Endothelial cell of umbilical vein (primary cell): ENCODE measurements at places on chromosomes 16 and 17. TPM values are rescaled to one million over a fixed set of nuclear protein-coding genes. Genes with fewer than 3 reads are reported as not detected.

GRCh38 chr16:17160920-17161431 lies 309.8 kb downstream of the XYLT1 start:
- no peak for DNase-seq

- no peak for DNase-seq
Observed at GRCh38 chr17:75704963-75705875, 16.0 kb upstream of the ITGB4 start.

GRCh38 chr16:24950275-24950674 lies 64.9 kb downstream of the ARHGAP17 start:
- no peak for DNase-seq

GRCh38 chr17:28716740-28717577 lies 709 bp downstream of the RAB34 start:
- peak; percentile 30 for DNase-seq

GRCh38 chr17:76353599-76354316 lies at the start of gene PRPSAP1:
PRPSAP1 (minus strand) TSS chr17:76353916; CDS start chr17:76353703, 213 bp downstream.
- peak; percentile 94 for DNase-seq

GRCh38 chr17:63881935-63882601 lies at the start of gene GH2:
GH2 (minus strand) TSS chr17:63881944; CDS start chr17:63881801, 143 bp downstream.
- peak; percentile 39 for DNase-seq

DNA sequence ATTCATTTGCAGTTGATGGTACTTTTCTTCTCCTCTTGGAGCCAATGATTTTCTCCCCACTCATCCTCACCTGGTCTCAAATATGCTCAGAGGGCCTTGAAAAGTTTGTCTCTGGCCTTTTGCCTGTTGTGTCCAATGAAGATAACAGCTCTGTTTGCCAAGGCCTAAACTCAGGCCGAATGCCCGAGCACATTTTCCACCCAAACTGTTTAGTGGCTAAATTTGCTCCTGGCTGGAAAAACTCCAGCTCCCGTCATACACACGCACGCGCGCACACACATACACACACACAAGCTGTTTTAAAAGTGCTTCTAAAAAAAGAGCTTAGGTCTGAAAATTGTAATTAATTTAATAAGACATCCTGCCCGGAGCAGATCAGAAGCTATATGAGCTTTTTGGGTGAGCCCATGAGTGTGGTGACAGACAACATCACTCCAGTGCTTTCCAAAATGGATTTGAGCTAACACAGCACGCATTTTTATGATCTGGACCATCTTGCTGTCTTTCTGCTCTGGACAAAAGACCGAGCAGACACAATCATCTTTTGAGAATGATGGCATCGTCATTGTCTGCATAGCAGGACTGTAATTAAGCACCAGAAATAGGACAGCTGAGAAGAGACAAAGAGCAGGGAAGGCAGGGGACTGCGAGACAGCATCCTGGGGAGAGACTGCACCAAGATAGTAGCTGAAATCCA lies 48.9 kb downstream of the IRX6 start:
- DNase-seq: no peak

- DNase-seq: peak; percentile 45
Observed at GRCh38 chr17:56592487-56593085, 913 bp upstream of the NOG start.

KCNH4 gene
- polyA plus RNA-seq: 0.06 and 0.11 TPM in 2 replicates

DNA sequence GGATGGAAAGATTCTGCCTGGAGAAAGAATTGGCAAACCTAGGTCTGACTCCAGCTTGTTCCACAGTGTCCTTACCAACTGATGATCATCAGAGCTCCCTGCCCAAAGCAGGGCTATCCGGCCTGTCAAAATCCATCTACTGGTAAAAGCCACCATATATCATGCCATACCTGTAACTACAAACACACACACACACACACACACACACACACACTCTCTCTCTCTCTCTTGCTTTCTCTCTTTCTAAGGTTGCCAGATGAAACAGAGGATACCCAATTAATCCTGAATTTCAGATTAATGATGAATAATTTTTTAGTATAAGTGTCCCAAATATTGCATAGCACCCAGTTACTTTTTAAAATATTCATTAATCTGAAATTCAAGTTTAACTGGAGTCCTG lies 1.5 kb upstream of the MMP28 start:
- no peak for DNase-seq

DNA sequence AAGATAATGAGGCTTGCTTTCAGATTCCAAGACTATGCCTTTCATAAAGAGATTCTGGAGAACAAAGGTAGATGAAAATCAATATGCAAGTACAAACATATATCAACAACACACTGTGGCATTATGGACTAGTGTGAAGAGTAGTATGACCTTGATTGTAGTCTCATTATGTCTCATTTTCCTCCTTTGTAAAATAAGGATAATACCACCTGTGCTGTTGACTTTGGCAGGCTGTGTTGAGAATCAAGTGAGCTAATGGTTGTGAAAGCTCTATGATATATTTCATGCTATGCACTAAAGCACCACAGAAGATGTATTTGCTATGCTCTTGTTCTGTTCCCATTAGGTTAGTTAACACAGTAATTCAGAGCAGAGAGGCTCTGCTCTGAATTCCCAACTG lies 78.5 kb upstream of the NACA2 start:
- DNase-seq: no peak

DNA sequence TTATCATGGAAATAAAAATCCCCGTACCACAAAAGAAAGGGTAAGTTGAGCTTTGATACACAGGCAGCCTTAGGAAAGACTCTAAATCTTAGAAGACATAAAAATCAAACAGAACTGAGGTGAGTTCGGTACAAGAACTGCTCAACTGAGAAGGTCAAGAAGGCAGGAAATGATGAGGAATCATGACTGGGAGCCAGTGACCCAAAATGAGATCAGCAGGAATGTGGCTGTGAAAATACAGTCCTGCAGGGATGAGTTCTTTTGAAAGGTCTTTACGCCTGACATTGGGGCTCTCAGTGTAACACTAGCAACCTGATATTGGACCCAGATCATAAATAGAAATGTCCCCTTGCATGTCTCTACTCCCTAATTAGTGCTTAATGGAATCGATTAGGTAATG lies 56.3 kb upstream of the CDH11 start:
- no peak for DNase-seq

- no peak for DNase-seq
Observed at GRCh38 chr16:89070590-89070989, 23.1 kb upstream of the ACSF3 start.

SGCA gene
- polyA plus RNA-seq: not detected in 2 replicates

GRCh38 chr17:77572065-77572601 lies 386.4 kb upstream of the TNRC6C start:
- DNase-seq: no peak

CDT1 gene
- polyA plus RNA-seq: 15.6 and 19.3 TPM in 2 replicates

GRCh38 chr16:1958715-1959268 lies 546 bp upstream of the NDUFB10 start:
- DNase-seq: no peak

DNA sequence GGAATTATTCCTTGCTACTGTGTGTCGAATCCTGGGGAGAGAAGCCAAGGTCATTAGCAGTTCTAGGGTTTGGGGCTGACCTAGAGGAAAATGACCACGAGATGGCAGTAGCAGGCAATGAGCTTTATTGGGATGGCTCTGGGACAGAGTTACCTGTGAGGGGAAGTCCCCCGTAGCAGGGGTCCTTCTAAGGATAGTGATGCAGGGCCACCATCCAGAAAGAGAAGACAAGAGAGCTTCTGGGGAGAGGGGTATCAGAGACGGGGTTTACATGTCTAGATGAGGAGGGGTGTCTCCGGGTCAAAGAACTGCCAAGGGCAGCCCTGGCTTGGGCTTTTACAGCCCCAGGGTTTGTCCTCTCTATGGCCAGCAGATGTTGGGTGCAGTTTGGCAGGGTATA lies 6.4 kb upstream of the GGT6 start:
- peak; percentile 49 for DNase-seq

DNA sequence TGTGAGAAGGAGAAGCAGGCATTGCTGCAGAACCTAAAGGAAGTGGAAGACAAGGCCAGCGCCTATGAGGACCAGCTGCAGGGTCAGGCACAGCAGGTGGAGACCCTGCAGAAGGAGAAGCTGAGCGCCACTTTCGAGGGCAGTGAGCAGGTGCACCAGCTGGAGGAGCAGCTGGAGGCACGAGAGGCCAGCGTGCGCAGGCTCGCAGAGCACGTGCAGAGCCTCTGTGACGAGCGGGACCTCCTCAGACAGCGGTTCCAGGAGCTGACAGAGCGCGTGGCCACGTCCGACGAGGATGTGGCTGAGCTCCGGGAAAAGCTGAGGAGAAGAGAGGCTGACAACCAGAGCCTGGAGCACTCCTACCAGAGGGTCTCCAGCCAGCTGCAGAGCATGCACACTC lies 41.5 kb downstream of the PLD6 start:
- DNase-seq: no peak

DNA sequence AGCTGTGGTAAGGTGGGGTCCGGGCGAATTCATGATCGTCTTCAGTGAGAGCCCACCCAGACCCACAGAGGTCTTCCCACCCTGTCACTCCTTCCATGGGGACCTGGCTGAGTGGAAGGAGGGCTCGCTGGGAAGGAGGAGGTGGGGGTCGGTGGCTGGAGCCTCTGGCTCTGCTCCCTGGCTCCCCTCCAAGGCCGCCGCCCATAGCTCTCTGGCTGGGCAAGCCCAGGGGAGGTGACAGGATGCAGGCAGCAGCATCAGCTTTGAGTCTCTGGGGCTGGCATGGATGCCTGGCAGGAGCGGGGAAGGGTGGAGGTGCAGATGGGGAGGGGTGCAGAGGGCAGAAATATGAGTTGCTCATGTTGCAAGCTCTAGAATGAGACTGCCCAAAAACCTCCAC lies 147.0 kb downstream of the ENGASE start:
- DNase-seq: no peak

DNA sequence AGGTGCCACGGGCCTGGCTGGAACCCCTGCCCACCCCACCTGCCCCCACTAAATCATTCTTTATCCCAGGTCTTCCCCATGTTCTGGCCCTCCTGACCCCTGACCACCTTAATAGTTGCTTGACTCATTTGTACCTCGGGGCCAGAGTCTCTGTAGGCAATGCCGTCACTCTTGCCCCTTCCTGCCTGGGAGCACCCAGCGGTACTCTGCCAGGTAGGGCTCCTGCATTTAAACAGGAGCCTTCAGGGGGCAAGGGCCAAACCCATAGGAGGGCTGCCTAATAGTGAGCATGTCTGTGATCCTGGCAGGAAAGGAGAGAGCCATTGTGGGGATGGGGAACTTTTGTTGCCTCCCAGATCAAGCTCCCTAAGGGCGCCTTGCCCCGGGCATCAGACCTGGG lies 8.8 kb upstream of the ITGA3 start:
- DNase-seq: no peak

KRTAP2-3 gene
- polyA plus RNA-seq: not detected in 2 replicates

- DNase-seq: peak; percentile 77
Observed at GRCh38 chr17:32253117-32253611, 12.5 kb upstream of the RHBDL3 start.

- DNase-seq: no peak
Observed at GRCh38 chr17:27315322-27315721, 21.4 kb downstream of the WSB1 start.

- peak; percentile 67 for DNase-seq
Observed at GRCh38 chr16:87465306-87465705, 27.5 kb downstream of the ZCCHC14 start.

AGRP gene
- not detected in 2 replicates for polyA plus RNA-seq

DNA sequence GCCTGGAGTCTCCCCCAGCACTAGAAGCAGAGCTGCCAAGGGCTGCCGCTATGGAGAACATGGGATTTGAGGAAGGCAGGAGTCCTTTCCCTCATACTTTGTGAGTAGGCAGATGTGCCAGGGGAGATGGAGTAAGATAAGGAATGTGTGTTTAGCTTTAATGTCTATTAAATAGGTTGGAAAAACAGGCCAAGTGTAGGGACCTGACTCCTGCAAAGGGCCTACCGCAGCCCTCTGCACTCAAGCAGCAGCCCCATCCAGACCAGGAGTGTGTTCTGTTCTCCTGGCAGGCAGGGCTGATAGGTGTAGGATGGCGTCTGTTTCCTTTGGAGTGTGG lies 1.8 kb upstream of the MIF4GD start:
- no peak for DNase-seq

DNA sequence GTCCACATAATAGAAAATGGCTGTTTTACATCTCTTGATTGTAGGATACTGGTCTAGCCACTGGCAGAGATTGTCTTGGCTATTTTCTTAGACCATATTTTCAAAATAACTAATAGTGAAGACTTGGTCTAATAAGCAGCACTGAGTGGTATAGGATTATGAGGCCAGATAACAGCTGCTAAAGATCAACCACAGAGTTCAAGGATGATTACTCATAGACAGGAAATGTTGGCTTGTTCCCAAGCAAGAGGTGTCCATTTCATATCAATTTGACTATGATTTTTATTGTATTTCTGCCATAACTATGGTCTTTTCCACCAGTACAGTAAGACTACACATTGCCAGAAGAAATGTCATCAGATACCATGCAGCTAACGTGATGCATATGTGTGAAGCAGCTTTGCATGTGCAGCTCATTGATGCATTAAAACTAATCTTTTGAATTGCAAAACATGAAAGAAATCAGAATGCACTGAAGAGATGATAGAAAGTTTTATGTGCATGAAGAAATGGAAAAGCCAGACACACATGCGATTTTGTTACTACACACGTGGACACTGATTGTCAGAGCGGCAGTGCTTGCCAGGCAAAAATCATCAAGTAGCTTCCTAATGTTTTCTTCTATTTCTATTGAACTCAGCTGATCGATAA lies 693.3 kb downstream of the CDH11 start:
- peak; percentile 82 for DNase-seq

DNA sequence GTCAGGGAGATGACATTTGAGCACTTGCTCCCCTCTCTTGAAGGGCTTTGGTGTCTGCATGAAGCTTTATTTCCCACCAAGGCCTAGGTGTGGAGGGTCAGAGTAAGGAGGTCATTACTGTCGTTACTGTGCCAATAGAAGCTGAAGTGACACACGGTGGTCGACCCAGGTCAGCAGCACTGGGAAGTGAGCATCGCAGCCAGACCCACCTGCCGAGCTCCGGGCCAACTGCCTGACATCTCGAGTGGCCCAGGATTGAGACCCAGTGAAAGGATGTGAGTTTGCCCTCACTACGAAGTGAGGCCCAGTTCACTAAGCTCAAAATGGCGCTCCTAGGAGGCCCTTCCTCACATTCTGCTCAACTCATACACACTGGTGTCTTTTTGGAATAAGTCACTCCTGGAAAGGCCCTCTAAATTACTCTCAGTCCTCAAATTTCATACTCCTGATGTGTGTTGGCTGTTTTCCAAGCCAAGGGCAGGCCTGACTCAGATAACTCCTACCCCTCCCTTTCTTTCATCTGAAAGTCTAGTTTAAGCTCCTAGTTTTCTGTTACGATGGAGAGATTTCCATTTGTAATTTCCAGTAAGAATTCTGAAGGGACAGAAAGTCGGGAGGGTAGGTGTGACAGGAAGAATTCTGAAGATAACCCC lies 200.4 kb downstream of the LGALS9B start:
- DNase-seq: no peak
